ENCODE measurements at places on chromosomes 2 and 18.
A peak's percentile ranks its signal among the peaks of the same experiment; 100 is the strongest.

DNA sequence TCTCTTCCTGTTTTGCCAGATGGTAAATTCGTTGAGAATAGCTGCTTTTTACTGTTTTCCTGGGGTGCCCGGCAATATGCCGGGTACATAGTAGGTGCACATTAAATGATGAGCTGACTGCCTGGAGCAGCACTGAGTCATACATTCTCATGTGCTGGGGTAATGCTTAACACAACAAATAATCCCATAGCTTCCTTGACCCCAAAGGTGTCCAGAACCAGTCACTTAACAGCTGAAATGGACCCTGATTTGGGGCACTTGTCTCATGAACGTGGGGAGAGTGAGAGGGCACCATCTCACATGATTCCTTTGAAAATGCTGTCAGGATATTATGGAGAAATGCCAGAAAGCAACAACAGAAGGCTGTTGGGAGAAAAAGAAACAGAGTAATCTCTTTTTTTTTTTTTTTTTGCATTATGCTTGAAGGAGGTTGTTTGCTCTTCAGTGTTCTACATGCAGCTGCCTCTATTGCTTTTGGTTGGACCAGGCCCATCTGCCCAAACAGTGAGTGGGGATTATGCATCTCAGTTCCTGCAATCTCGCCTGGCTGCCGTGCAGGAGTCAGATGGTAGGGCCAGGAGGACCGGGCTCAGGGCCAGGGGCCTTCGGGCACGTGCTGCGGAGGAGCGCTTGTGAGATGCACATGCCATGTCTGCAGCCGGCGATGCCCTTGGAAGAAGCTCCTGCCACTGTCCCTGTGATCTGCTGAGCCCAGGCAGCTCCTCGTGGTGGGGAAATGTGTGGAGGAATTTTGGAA, 162.1 kb downstream of the SH3RF3 start:
- DNase-seq = peak; percentile 85

DNA sequence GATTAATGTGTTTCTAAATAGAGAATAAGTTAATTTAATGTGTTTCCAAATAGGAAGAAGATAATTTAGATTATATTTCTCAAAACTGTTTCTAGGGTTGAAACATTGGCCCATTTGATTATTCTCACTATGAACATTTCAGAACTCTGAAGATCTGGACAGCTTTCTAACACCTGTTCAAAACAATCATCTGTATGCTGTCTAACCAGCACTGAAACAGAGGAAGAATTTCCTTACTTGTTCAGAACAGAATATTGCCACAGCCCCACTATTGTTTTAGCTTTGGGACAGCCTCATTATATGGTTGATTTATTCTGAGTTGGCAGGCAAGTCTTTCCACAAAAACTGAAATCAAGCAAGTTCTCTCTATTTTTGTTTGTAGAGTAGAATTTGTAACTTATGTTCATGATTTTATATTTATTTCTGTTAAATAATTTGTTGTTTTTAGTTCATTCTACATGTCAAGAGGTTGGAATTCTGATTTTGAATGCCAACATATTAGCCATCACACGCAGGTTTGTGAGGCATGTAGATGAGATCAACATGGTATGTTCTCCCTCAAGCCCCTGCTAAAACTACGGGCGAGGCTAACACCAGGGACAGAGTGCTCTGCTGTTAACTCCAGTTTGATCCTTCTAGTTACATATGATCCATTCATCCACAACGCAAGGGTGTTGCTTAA, 11.2 kb downstream of the IL18RAP start:
- no peak for DNase-seq

- DNase-seq = no peak
Observed at GRCh38 chr18:71388148-71388547, 1099.3 kb downstream of the SOCS6 start.

DNA sequence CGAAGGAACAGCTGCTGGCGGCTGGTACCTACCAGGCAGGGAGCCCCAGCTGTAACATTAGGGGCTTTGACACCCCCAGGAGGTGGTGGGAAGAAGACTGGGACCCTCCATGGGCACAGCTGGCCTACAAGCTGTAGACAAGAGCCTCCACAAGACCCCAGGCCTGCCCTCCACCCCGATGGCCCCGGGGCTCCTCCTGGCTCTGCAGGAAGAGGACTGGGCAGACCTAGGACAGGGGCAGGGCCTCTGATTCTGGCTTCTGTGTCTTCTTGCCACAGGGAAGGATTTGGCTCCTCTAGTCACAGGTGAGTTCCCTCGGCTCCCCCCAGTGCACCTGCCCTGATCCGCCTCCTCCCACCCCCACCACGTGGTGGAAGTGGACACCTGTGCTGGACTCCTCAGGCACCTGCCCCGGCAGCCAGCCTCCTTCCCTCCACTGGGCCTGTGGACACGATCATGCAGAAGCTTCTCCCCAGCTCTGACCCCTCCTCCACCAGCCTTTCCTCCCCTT, 53.4 kb upstream of the ODC1 start:
- DNase-seq = no peak

DNA sequence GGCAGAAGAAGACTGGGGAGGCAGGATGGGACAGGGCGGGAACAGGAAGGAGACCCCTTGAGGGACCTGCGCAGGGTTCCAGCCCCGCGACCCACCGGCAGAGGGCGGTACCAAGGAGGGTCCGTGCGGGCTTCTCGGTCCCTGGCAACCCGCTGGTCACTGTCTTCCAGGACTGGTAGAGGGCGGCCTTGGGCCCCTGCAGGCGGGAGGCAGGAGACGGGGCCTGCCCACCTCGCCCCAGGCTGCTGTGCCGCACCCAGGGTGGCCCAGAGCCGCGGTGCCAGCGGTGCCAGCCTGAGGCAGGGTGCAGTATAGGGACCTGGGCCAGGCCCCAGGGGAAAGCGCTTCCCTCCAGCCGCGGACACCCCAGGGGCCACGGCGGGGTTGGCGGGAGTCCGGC, 34.5 kb downstream of the NEURL3 start:
- DNase-seq = no peak

DNA sequence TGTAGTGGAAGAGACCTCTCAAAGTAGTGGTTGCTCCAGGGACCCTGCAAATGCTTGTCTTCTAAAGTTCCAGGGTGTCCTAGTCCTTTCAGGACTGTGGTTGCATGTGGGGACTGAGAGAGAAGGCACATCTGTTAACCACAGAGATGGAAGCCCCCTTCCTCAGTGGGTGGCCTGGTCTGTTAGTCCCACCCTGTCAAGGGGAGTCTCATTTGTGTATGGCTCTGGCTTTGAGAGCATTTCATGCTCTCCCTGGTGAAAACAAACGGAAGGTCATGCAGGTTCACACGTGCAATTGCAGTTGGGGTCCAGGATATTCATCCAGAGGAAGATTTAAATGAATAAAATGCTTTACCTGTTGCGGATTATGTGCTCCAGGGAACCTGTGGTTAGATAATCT, 219.6 kb downstream of the PRKCE start:
- no peak for DNase-seq

GRCh38 chr2:85131116-85131515, 2.1 kb upstream of the TCF7L1 start:
- DNase-seq = no peak

- DNase-seq = no peak
Observed at GRCh38 chr2:48391616-48392015, 138.3 kb upstream of the STON1 start.

GRCh38 chr2:240168546-240169361, 28.3 kb upstream of the OTOS start:
- no peak for DNase-seq

- DNase-seq = no peak
Observed at GRCh38 chr2:224846686-224847085, 130.5 kb upstream of the CCDC195 start.

DNA sequence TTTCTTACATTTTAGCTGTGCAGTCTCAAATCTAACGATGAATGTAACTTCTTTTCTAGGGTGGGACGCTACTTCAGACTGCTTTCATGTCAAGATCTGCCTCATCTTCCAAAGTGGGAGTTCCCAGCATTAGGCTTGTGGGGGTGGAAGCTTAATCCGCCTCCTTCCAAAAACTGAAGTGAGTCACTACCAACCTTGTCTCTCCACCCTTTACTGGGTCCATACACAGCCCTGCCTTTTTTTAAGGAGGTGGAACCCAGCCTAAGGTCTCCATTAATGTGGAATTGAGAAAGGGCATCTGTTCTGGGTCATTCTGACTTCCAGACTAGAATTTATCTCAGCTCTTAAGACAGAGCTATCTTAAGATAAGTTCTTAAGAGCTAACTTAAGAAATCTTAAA, 42.0 kb upstream of the NFE2L2 start:
- no peak for DNase-seq

DNA sequence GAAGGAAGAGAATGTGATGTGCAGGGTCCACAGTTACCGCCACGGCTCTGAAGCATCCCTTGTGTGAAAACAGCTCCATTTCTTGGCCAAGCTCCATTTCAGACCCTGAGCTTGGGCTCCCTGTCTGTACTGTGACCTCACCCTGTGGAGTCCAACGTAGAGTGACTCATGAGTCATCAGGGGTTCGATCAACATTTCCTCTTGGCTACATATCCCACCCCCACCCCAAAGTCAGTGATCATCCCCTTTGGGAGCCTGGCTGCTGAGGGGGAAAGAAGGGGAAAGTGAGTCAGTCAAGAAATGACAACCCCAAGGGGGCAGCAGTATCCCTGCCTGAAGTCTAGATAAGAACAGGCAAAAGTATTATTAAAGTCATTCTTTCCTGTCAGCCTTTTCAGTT, 62.2 kb downstream of the PAPOLG start:
- DNase-seq = no peak

DNA sequence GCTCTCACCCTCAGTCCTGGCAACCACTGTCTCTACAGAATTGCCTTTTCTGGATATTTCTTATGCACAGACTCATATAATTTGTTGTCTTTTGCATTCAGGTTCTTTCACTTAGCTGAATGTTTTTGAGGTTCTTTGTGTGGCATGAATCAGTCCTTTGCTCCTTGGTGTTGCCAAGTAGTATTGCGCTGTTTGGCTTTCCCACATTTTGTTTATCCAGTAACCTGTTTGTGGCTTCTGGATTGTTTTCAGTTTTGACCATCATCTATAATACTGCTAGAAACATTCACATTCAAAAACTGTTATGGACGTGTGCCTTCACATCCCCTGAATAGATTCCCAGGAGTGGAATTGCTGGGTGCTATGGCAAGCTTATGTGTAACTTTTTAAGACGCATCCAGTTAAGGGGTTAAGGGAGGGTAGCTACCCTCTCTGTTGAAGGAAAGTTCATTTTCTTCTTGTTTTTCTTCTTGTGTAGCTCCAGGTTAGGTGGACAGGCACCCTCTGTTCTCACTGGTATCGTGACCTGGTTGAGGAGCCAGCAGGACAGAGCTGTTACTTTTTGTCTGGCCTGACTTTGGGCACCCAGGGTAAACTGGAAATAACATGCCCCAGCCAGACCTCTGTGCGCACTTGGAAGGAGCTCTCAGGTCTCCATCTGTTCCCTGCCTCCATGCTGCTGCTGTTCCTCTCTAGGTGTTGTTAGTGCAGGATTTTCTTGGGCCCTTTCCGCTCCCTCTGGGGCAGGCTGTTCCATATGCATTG, 29.6 kb downstream of the ARHGAP25 start:
- no peak for DNase-seq

GRCh38 chr2:219451661-219452360, 17.2 kb downstream of the SPEG start:
- DNase-seq = no peak

GRCh38 chr2:234487356-234487755, 9.5 kb downstream of the ARL4C start:
- no peak for DNase-seq

DNA sequence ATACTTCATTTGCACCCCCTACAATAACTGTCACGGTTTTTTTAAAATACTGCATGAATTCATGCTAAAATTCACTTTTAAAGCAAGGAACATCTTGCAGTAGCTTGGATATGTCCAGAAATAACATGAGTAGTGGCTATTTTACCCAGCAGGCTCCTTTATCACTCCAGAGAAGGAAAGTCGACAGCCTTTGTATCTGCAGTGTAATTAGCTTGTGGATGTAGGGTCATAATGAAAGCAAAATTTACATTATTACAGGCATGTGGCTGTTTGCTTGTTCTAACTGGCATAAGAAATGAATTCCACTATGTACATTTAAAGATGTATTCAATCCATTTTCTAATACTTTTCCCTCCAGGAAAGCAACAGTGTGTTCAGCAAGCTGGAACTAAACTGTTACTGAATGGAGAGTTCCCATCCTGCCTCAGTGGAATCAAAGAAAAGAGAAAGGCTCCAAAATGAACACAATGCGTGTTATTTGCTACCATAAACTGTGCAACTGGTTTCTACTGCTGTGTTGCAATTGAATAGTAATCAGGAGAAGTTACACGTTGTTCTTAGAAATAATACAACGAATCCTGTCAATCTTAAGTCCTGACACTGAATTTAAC, 321.2 kb upstream of the VRK2 start:
- DNase-seq = no peak

DNA sequence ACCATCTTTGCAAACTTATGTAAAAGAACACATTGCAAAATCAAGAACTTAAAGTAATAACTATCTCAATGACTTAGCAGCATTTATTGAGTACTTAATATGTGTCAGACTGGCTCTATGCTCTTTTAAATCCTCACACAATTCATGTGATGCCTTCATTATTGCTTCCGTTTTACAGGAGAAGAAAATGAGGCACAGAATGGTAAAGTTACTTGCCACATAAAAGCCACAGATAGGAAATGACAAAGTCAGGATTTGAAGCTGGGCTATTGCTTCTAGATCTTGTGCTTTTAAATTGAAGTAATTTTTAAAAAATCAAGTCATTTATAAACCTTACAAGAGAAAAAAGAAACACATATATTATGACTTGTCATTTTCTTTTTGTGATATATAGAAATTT, 174.2 kb downstream of the WDR7 start:
- DNase-seq = no peak

DNA sequence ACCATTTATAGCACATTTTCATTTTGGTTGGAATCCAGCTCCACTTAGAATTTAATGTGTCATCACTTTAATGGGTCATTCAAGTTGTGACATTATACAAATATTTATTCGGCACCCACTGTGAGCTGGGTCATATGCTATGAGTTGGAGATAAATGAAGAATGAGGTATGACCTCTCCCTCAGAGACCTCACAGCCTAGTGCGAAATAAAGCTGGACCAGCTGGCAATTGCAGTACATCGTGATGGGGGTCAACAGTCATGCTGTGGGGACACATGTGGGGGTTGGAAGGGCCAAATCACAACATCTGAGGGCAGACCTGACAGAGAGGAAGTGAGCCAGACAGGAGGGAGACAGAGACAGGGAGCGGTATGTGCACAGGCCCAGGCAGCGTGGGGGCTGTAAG, 175.4 kb downstream of the MAIP1 start:
- DNase-seq = no peak

Measured in SHP77 (cell line).